ENCODE measurements at places on chromosomes 16 and 17.

DNA sequence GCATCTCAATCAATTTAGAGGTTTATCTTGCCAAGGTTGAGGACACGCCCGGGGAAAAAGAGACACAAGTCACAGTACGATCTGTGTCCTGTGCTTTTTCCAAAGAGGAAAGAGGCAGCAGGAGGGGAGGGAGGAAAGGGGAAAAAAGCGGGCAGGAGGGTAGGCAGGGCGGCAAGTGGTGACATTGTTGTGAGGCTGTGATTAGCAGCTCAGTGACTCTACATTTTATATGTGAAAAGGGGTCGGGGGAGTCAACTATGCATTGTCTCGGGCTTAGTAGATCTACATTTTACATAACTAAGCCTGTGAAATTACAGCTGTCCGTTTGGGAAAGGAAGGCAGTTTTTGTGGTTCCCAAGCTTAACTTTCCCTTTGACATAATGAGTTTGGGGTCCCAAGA is 22.2 kb upstream of the RIPOR1 start:
- DNase-seq = no peak

DNA sequence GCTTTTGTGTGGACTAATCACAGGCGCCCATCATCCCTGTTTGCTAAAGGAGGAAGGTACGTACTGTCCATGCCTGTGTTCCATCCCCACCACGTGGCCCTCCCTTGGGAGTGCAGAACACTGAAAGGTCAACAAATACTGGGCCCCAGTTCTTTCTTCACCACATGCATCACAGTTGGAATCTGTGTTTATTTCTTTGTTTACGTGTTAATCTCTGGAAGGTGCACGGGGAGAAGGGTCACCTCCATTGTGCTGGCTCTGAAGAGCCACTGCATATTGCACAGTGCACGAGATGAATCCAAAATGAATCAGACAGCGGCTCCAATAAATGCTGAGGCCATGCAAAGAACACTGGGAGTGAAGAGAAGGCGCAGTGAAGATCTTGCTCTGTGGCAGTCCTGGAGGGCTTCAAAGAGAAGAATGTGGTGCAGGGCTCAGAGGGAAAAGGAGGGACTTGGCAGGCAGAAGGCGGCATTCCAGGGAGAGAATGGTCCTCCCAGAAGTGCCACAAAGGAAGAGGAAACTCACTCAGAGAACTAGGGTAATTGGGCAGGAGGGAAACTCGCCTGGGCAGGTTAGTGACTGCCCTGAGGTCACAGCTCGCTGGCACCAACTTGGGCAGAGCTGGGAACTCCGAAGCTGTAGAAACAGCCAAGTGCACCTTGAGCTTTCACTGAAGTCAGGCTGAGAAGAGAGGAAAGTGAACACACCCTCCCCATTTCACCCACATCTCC is 3.7 kb downstream of the RPH3AL start:
- DNase-seq = no peak

DNA sequence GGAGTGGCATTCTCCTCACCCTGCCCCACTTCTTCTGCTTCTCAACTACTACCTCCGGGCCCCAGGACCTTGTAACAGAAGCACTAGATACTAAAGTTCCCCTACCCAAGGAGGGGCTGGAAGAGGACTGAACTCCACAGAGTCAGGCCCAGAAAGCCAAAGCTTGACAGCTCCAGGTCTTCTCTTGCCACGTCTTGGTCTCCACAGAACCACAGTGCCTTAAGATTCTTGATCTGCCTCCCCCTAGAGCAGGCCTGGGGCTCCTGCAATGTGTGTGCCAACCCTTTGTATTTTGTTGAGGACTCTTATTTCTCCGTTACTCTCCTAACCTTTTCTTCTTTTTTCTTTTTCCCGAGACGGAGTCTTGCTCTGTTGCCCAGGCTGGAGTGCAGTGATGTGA is 4.0 kb downstream of the SLC16A13 start:
- no peak for DNase-seq

- no peak for DNase-seq
These were observed 12.6 kb upstream of the CEP20 start for GRCh38 chr16:15900901-15901500.

DNA sequence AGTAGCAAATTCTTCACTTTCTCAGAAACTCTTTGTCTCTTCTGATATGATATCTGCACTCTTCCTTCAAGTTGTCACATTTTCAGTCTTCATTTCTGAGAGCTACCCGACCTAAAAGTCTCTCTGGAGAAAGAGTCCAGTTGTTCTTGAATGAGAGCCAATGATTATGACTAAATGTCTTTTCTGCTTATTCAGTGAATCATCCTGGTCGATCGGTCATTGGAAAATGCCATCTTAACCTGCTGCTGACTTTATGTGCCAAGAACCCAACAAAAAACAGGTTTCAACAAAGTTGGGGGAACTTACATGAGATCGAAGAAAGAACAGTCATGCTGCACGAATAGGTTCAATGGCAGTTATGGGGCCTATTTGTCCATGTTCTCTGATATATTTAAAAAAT is 15.9 kb downstream of the SOX9 start:
- DNase-seq = peak; percentile 70

GRCh38 chr17:16439303-16439791 is 24.0 kb downstream of the TRPV2 start:
- DNase-seq = peak; percentile 66

DNA sequence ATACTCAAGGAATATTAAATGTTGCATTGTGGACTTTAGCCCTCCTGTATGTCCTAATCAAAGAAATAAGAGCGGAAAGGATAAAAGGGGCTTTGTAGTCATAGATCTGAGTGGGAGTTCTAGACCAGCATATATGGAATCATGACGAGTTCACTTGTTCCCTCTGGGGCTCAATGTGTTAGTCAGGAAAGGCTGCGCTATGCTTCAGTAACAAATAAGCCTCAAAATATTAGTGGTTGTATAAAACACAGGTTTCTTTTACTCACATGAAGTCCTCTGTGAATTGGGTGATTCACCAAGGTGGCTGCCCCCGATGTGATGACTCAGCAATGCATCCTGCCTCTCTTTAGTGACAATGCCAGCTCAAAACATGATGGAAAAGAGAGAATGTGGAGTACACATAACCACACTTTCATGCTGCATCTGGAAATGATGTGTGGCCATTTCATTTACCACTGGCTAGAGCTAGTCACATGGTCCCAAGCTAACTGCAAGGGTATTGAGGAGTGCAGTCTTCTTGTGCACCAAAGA is 63.3 kb upstream of the IRX5 start:
- DNase-seq = no peak

All from adipocyte (in vitro differentiated cells).